ENCODE measurements at places on chromosomes 1 and 21.

DNA sequence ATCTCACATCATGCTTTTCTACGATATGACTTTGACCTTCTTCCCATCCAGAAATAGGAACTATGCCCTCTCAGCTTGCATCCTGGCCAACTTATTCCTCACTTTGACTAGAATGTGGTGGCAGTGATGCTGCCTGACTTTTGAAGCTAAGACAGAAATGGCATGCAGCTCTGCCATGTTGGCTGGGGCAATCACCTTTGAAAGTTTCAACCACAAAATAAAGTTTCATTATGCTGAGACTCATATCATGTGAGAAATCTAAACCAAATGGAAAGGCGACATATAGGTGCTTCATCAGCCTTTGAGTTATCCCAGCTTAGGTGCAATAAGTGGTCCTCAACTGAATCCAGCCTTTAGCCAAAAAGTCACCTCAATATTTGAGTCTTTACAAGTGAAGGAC, 370.0 kb upstream of the CHRM3 start:
- no peak for DNase-seq

GRCh38 chr21:22343303-22343702, 1345.1 kb downstream of the NCAM2 start:
- no peak for DNase-seq

DNA sequence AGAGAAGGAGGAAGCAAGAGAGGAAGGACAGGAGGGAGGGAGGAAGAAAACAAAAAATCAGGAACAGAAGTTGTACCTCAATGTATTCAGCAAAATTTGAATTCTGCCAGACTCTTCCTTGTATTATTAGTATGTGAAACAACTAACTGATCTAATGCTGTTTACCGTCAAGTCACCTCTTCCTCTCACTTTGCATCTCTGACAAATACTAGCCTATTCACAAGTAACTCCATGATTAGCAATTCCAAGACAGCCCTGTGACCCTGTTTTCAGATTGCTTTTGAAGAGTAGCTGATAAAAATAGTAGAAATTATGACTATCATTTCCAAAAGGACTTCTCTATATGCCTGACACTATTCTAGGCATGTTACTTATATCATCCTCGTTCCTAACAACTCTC, 445.4 kb downstream of the NEGR1 start:
- no peak for DNase-seq

GRCh38 chr1:38029685-38030511, 16.7 kb downstream of the POU3F1 start:
- DNase-seq, result peak; percentile 75

GRCh38 chr1:175702079-175702795, 41.2 kb downstream of the TNR start:
- no peak for DNase-seq

DNA sequence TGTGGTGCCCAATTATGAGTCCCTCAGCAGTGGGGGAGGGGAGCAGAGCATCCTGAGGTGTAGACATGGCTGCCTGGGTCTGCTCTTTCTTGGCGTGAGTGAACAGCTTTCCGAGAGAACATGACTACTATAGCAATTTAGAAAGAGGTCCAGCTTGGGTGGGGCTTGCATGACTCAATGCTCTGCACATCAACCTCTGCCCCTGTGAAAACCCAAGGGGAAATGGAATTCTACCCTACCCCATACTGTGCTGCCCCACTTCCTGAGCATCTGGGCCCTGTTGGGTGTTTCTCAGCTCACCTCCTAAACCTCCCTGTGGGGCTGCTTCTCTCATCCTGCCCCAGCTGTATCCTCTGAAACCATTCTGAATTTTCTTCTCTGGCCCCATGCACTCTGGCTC, 8.2 kb upstream of the AZIN2 start:
- no peak for DNase-seq

- DNase-seq, result no peak
Observed at GRCh38 chr1:53862507-53862906, 24.4 kb upstream of the NDC1 start.

GRCh38 chr1:196660852-196661251, 9.0 kb downstream of the CFH start:
- no peak for DNase-seq

- no peak for DNase-seq
Observed at GRCh38 chr1:211711315-211711705, 35.9 kb upstream of the NEK2 start.

DNA sequence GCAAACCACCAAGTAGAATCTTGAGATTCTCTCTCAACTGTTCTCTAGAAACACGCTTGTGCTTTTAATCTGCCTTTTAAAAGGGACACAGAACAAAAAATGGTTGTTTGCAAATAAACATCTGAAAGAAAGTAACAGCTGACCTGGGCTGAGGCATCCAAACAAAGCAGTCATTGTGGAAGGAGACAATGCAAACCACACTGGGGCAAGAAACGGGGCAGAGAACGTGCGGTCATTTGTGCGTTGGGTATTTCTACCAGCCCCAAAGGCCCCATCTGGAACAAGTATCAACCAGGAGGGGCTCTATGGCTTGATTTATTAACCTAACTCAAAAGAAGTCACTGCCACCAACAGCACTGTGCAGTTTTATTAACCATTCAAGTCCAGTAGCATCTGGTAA, 6.0 kb downstream of the STMN1 start:
- no peak for DNase-seq

DNA sequence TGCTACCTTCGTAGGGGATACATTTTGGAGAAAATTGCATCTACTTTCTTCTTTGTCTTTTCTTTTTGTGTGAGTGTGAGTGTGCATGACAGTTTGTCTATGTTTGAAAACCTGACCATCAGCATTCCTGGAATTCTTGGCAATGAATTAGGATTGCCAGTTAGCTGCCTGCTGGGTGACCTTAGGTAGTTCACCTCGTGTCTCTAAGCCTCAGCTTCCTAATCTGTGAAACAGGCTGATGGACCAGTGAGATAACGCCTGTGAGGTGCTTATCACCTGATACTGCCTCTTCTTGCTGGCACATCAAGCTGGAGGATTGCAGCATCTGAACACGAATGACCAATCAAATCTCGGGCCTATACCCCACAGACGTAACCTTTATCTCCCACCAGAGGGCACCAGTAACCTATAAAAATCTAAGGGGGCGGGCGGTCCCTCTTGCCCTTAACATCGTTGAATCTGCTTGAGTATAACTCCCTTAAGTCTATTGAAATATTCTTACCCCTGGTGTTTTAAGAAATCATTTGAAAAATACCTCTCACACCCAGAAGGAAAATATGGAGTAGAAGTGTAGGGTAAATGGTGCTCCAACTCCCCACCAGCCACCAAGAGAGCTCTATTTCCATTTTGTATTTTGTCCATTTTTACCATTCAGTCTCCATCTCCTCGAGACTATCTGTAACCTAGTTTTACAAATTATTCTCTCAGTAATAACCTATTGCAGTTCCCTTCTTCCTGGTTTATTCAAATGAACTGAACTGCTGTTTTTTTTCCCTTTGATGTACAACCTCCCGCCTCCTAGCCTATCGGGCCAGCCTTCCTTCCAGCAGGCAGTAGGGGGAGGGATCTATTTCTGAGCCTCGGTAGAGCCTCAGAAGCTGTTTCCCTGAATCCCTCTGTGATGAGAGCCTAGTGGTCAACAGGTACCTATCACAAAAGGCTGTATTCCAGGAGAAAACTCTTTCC, 49.7 kb downstream of the MDM4 start:
- peak; percentile 38 for DNase-seq

- DNase-seq, result peak; percentile 20
Observed at GRCh38 chr1:156963621-156964020, 43.2 kb downstream of the LRRC71 start.

GRCh38 chr1:35452106-35452774, 105.0 kb downstream of the KIAA0319L start:
- no peak for DNase-seq

DNA sequence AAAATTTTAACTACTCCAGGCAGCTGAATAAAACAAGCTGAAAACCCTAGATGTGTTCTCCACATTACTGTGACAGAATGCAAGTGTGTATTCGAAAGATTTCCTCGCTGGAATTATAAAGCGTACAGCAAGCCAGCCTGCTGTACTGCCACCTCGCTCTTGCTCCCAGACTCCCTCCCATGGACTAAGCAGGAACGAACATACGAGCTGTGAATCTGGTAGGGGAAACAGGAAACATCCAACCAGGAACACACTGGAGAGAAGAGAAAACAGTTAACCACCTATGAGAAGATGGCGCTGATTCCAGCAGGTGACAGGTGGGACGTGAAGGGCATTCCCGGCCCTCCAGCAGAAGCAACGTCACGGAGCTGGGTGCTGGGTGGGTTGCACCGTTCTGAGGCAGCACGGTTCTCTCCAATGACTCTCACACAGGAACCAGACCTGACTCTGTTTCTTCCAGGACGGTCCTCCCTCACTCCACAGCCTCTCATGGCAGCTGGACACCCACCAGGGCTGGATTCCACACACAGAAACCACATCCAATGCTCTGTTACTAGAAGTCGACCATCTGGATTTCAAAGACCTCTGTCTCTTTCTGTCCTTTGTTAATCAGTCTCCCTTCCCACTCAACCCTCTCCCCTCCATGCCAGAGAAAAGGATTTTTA, 219.2 kb downstream of the RERE start:
- DNase-seq, result no peak

- no peak for DNase-seq
Observed at GRCh38 chr1:119372503-119373086, 4.0 kb downstream of the HAO2 start.

GRCh38 chr1:241266121-241266520, 90.9 kb downstream of the RGS7 start:
- no peak for DNase-seq

DNA sequence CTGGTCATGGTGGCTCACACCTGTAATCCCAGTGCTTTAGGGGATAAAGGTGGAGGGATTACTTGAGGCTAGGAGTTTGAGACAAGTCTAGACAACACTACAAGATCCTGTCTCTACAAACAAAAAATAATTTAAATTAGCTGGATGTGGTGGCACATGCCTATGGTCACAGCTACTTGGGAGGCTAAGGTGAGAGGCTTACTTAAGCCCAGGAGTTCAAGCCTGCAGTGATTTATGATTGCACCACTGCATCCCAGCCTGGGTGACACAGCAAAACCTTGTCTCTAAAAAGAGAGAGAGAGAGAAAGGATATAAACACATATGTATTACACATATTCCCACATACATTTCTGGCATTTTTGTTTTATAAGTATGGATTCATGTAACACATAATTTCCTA, 325.2 kb downstream of the DUSP10 start:
- DNase-seq, result no peak

DNA sequence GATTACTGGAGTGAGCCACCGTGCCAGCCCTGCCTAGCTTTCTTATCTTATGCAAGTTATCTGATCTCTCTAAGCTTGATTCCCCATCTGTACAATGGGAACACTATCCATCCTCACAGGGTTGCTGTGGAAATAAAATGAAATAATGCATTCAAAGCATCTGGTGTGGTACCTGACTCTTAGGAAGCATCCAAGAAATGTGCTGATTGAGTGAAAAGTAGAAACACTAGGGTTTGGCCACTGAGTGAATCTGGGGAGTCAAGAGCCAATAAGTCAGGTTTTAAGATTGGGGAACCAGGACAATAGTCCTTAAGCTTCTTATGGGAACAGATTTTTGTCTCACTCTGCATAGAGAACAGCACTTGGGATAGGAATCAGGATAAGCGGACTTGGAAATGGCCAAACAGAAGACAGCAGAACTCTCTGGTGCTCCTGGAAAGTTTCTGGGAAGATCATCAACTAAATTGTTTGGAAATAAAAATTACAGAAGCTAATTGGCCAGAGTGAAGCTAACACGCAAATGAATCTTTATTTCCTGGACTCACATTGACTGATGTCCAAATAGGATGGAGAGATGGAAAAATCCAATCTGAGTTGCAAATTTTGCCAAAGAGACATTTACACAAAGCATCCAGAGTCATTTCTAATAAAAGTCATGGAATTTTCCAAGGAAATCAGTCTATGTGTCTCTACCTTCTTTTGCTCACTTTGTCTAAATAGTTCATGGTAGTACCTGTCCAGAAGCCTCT, 3.3 kb downstream of the PAFAH2 start:
- DNase-seq, result no peak

DNA sequence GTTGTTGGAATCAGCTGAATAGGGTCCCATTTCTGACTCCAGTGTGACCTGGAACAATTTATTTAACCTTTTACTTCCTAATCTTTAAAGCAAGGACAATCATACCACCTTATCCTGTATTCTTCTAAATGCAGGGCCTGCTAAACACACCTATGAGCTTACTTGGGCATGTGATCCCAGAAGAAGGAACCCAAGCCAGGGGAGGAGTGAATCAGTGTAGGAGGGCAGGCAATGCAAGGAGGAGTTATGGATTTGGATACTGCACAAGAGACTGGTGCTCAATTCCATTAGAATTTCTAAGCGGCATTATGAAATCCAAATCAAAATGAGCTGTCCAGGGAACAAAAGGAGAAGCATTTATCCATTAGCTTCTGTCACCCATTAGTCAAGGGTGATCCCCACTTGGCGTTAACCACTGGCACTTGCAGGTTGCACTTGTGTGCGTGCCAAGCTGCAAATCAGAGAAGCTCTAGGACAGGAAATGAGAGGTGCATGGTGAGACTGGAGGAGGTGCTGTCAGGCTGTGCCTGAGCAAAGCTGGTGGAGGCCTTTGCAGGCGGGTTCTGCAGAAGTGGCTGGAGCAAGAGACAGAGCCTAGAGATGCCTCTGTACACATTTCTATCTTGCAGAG, 297.2 kb upstream of the PLXNA2 start:
- DNase-seq, result no peak

DNA sequence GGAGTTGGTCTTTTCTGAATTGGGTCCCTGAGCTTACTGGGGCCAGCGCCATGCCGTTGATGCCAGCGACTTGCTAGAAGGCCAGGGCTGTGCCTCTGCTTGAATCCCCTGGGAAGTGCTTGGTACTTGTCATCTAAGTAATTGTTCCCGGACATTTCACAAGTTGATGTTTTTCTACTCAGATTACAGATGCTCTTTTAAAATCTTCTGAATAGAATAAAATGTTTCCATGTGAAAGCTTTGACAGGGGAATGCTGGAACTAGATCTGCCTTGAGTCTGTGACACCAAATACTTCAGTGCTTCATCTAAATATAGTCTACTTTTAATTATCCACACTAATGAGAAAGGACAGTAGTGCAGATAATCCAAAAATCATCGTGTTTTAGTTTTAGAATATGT, 38.3 kb downstream of the PTGFRN start:
- DNase-seq, result no peak

DNA sequence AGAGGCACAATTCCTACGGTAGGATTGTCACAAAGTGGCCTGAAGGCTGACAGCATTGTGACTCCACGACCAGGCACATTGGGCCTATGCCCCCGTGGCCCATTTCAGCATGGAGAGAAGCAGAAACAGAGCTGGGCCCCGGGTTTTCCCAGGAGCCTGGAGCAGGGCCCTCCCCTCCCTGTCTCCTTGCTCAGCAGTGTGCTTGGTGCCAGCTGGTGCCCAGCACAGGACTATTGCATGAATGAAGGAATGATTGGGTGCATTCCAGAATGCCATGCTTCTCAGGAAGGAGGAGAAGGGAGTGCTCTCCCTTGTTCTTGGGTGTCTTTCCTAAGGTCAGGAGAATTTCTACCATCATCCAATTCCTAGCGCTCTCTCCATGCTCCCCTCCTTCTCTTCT, 33.7 kb downstream of the IER5 start:
- no peak for DNase-seq

- DNase-seq, result no peak
Observed at GRCh38 chr1:48069662-48070395, 72.6 kb upstream of the TRABD2B start.

All from activated T-cell treated with anti-CD3 and anti-CD28 coated beads for 48 hours (primary cell).